ENCODE measurements at places on chromosomes 2 and 18. TPM values are rescaled to one million over a fixed set of nuclear protein-coding genes. Genes with fewer than 3 reads are reported as not detected.
A peak's percentile ranks its signal among the peaks of the same experiment; 100 is the strongest.

DNA sequence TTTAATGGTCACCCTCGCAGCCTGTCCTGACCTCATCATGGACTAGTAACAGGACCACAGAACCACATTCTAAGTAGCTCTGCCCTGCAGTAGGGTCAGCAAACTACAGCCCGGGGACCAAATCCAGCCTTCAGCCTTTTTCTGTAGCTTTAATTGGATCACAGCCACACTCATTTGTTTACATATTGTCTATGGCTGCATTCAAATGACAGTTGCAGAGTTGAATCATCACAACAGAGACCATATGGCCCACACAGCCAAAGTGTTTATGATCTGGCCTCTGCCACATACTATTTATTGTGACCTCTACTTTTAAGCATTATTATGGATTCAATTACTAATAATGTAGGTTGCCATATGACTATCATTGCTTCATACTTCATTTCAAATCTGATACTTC, 47.7 kb downstream of the MAP3K19 start:
- no peak for DNase-seq

DNA sequence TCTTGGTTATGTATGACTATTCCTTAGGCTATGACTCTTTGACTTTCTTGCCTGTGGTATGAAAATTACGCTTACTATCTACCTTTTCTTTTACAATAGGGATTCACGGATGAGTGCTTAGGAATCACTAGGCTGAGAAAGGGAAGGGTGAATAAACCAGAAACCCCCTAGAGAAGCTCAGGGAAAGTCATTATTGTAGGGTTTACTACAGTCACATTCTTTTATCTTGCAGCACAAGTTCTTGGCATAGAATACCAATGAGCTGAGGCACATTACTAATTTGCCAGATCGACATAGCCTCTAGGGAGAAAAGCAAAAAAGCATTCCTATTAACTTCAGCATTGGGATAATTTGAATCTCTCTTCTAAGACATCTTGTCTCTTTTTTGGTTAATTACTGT, 103.3 kb downstream of the ST6GAL2 start:
- DNase-seq, result no peak

DNA sequence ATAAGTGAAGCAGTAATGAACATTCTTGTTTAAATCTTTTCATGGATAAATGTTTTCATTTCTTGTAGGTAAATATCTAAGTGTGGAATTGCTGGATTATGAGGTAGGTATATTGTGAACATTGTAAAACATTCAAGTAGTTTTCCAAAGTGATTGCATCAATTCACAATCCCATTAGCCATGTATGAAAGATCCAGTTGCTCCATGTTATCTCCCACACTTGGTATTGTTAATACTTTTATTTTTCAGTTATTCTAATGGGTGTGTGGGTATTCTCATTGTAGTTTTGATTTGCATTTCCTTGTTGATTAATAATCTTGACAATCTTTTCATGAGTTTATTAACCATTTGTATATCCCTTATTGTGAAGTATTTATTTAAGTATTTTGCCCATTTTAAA, 50.3 kb downstream of the MAIP1 start:
- no peak for DNase-seq

DNA sequence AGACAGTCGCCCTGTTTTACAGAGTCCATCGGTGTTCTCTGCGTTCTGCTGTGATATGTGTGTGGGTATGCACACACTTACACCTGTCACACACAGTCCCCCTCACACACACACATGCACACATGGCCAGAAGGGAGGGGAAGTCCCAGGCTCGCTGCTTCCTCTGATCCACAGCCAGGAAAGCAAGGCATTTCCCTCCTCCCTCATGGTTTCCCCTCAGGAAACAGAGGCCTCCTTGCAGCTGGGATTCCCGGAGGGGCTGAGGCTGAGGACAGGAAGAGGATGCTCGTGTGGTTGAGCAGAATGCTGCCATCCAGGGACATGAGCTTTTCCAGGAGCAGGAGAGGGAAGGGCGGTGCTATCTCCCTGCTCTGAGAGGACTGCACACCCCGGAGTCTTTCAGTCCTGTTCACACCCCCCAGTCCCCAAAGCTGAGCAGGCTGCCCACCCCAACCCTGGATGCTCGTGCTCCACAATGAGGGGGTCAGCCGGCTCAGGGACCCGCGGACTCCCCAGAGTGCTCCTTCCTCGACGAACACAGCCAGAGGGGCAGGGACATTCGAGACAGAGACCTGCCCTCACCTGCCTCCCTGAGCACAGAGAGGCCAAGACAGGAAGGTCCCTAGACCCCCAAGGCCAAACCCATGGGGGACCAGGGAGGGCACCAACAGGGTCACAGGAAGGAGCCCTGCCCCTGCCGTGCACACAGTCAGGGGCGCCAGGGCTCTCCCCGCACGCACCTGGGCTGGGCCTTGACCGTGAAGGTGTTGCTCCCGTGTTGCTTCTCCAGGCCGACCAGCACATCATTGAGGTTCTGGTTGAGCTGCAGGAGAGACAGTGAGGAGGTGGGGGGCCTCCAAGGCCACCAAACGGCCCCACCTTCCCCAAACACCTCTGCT, 45.3 kb downstream of the BIN1 start:
- DNase-seq, result peak; percentile 59

DNA sequence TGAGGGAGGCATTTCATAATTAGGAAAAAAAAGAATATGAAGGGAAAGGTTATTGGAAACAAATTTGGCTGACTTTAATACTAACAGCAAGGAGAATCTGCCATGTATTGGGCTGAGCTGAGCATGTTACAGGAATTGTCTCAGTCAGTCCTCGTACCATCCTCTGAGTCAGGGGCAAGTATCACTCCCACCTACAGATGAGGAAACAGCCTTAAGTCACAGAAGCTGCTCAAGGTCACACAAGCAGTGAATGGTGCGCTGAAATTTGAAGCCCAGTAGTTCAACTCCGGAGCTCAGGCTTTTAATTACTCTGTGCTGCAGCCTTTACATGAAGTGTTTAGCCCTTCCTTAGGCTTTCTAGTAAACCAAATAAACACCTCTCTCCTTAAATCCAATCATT, 17.3 kb downstream of the PROKR1 start:
- no peak for DNase-seq

ACMSD gene
- not detected for total RNA-seq

CNRIP1 gene
- total RNA-seq, result 7.6 TPM

VWA3B gene
- not detected for total RNA-seq

CDH7 gene
- total RNA-seq, result 0.10 TPM
